CD8-positive, alpha-beta memory T cell (primary cell): ENCODE measurements at places on chromosomes 7 and 10. TPM values are rescaled to one million over a fixed set of nuclear protein-coding genes. Genes with fewer than 3 reads are reported as not detected.

CALU gene
- total RNA-seq: 52.0 TPM

ZNF804B gene
- total RNA-seq: not detected

DNA sequence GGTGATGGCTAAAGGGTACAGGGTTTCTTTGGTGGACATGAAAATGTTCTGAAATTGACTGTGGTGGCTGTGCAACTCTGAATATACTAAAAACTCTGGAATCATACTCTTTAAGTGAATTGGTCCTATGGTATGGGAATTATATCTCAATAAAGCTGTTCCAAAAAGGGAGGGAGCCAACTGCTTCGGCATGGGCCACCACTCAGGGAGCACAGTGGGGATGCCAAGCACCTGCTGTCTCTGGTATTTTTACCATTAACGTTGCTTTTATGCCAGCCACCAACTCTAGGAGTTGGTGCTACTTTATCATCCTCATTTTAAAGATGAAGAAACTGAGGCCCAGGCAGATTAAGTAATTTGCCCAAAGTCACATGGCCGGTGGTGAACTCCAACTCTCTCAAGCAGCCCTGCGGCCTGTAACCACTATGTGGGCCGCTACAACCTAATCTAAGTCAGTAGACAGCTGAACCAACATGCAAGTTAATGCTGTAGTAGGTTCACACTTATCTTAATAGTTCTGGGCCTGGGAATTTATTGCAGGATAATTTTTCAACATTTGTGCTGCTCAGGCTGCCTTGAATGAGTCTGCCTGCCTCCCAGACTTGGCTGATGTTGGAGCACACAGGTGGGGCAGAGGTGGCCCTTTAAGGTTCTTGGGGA lies 20.8 kb downstream of the SH3PXD2A start:
- DNase-seq: no peak

- no peak for DNase-seq
These were observed 716.5 kb upstream of the GRM3 start for GRCh38 chr7:85927226-85927625.

DNA sequence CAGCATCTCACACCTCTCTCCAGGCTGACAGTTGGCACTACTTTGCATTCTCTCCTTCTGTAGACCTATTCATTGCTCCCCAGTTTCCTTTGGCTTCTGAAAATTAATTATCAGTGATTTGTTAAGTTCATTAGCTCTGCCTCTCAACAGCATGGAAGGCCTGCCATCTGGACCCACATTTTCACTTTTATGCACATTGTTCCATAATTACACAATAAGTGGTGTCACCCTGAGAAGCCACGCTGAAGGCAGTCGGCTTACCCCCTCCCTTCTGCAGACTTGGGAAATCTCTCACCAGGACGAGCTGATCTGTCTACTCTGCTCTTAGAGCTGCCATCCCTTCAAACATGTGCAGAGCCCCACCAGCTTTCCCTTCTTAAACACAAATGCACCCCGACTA lies 64.7 kb downstream of the SLIT1 start:
- DNase-seq: no peak
